Head of caudate nucleus (tissue), 42 donors: ENCODE measurements at places on chromosomes 6 and 20.

GRCh38 chr6:138787138-138787537 is 8.7 kb upstream of the ECT2L start:
- DNase-seq: no peak

GRCh38 chr20:45470937-45471336 is 1.4 kb downstream of the WFDC2 start:
- DNase-seq: peak; percentile 49

GRCh38 chr6:17914651-17915050 is 72.8 kb downstream of the KIF13A start:
- DNase-seq: no peak

DNA sequence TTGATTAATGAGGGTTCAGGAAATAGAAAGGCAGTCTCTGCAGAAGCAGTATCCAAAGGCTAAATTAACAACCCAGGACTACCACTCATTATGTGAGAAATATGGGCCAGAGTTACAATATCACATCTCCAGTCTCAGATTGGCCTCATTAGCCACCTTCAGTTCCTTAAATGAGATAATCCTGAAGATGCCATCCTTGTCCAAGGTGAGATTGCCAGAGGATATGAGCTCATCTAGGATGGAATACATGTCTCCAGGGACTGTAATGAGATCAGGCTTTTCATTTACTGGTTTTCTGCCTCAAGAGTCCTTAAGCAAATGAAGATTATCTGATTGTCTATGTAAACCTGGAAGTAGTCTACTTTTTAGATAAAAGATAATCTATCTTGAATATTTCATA is 196.3 kb downstream of the FUT9 start:
- DNase-seq: no peak

DNA sequence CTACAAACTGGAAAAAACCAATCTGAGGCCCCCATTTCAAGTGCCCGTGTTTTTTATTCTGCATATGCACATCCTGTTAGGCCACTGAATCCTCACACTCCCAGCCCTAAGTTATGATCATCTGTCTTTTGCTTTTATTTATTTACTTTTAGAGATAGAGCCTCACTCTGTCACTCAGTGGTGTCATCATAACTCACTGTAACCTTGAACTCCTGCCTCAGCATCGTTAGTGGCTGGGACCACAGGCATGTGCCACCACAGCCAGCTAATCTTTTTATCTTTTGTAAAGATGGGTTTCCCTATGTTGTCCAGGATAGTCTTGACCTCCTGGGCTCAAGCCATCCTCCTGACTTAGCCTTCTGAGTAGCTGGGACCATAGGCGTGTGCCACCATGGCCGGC is 29.6 kb upstream of the CLDN20 start:
- no peak for DNase-seq

- no peak for DNase-seq
These were observed 253.1 kb downstream of the SLC24A3 start for GRCh38 chr20:19465536-19465935.

DNA sequence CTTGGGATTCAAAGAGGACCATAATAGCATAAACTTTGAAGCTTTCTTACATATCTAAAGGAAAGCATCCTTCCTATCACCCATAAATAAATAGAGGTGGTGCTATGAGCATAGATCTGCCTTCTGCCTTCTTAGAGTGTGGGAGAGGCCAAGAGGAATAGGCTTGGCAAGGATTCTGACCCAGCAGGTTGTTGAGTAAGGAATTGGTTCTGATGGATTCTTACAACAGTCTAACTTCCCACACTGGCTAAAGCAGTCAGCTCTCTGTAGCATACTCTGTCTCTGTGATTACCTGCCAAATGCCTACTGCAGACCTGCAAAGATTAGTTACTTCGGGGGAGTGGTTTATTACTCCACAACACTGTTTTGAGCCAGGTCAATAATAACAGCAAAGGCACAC is 198.0 kb upstream of the RAB32 start:
- DNase-seq: no peak

GRCh38 chr6:14964556-14965270 is 281.2 kb upstream of the JARID2 start:
- no peak for DNase-seq

DNA sequence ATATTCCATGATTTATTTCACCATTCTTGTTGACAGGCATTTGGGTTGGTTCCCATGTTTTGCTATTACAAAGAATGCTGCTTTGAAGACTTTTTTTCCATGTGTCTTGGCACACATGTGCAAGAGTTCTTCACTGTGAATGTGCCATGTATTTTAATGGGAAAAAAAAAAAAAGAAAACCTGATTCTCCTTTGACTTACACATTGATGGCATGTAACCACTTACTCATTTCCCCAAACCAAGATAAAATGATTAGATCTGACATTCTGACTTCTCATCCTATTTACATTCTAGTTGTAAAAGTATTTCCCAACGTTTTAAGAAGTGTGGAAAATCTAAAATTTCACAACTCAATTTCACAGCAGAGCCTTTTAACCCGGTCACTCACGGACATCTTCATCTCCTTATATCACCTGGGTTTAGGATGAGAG is 4.4 kb downstream of the CAP2 start:
- DNase-seq: no peak

- no peak for DNase-seq
These were observed 274.7 kb downstream of the CDKAL1 start for GRCh38 chr6:20808924-20809323.

DNA sequence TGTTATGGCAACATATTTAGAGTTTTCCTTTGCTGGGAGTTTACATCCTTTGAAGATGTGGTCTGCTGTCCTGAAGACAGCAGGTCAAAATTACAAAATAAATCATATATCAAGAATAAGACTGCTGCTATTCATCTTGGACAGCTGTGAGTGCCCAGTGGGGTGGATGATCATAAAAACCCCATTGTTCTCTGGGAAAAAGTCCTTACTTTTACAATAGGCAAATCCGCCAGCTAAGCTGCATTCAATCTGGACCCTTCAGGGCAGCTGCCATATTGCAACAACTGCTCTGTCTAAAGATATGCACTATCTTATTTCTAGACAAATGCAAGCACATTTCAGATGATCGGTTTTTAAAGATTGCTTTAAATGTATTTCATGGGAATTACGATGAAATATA is 19.4 kb downstream of the CASS4 start:
- no peak for DNase-seq

DNA sequence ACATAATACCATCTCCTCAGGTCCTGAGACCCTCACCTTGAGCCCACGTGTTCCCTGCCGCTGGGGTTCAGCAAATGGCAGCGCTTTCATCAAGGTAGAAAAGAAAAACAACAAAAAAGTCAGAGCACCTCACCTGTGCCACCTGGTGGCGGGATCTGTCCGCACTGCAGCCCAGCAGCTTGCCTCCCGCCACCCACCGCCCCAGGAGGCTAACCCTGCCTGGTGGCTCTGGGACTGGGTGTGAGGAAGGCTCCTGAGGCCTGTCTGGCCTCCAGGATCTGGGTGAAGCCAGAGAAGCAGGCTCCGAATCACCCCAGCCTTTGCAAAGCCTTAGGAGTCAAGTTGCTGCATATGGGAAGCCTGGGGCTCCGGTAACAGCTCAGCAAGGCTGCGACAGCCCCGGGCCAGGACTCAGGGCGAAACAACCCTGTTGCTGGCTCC is 270.8 kb downstream of the BMP7 start:
- no peak for DNase-seq

GRCh38 chr6:41373919-41374617 is 38.7 kb downstream of the NCR2 start:
- DNase-seq: no peak

- no peak for DNase-seq
These were observed 1.8 kb upstream of the JPH2 start for GRCh38 chr20:44188752-44189151.

DNA sequence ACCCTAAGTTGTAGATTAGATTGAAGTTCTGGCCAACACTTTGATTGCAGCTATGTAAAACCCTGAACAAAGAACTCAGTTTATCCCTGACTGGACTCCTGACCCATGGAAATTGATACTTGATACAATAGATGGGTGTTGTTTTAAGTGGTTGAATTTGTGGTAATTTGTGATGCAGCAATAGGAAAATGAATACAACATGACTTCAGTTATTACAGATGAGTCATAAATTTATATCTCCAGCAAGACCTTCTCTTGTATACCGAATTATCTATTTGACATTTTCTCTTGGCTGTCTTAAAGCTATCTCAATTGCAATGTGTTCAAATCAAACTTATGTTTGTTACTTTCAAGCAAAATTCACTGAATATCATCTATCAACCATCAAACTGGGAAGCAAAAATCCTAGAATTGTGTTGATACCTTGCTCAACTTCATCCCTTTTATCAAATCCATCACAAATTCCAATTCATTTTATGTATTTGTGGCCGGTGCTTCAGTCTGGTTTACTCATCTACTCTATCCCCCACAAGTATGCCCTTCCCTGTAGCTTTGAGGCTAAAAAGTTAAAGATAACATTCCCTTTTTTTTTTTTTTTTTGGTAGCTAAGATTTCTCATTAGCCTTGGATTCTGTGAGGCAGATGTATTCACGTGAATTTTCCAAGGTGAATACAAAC is 129.4 kb upstream of the CENPW start:
- DNase-seq: no peak

DNA sequence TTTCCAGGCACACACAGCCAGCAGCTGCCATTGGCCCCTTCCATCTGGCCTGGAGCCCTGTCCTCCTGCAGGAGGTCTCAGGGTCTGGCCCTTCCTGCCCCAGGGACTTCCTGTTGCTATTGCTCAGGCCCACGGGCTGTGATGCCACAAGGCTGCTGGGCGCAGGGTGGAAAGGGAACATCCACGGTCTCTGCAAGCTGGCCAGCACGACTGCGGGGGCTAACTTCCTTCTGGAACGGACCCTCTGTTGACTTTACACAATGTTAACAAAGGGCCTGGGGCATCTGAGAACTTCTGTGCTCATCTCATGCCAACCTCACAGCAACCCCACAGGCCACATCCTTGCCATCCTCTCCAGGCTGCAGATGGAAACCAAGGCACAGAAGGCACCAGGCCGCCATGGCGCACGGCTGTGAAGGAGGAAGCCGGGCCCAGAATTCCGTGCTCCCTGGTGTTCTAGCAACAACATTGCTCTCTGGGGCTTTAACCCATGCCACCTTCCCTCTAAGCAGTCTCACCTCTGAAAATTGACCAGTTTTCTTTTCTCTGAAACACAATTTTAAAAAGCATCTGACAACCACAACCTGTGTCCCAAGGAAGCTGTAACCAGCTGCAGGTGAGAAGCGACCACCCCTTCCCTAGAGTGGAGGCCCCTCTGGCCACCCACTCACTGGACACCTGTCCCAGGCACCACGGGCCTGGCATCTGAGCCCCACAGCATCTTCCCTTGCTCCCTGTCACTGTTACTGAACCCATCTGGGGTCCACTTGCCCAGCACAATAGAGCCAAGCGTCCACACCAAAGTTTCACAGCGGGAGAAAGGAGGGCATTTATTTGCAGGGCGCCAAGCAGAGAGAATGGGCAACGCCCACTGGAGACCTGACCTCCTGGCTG is 261.3 kb downstream of the CDH4 start:
- DNase-seq: no peak

DNA sequence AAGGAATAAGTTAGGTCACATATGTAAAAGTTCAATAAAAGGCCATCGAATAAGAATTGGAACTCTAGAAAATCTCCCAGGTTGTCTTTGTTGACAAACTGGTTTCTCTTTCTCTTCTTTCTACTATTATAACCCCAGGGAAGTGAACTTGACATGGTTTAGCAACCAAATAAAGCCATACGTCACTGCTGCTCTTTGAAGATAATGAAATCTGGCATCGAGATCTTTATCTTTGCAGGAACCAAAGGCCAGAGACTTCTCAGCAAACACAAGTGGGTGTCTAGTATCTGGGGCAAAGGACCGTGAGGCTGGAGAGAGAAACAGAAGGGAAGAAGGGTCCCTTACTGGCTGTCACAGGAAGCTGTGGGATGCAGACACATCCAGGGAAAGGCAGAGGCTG is 286.7 kb upstream of the CDYL start:
- DNase-seq: no peak

DNA sequence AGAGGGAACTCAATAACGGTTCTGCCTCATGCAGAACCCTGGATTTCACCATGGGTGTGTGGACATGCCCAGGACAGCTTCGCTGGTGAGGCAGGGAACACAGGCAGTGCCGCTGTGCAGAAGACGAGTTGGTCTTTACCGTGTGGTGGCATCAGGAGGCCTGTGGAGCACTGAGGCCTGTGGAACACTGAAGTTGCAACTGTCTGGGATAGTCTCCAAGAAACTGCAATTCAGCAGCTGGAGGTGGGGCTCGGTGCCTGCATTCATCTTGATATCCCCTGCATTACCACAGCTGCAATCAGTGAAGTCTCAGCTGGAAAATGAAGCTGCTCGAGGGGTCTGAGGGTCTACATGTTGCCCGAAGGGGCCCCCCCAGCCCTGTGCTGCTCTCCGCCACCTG is 202.4 kb upstream of the CDH4 start:
- no peak for DNase-seq

DNA sequence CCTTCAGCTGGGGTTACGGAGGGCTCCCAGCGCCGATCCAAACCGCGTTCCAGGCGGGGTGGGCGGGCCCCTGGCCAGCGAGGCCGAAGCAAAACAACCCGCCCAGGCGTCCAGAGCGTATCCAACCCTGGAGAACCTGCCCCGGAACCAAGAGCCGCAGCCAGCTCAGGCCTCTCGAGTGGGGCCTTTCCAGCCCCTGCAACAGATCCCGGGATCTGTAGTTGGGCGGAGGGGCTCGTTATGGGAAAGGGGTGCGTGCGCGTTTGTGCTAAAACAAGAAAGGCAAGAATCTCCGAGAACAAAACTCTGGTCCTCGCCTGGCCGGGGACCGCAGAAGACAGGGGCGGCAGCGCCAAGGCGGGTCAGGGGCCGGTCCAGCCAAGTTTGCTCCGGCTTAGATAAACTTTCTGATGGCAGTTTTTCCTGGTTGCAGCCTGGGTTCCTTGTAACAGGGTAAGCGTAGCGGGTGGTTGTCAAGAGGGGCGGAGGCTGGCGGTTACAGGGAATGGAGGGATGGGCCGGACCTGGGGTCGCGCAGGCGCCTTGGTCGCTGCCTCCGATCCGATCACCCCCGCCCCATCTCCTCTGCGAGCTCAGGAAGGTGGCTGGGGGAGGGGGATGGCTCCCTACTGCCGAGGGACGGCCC is 448 bp upstream of the RIN2 start:
- DNase-seq: peak; percentile 79

GRCh38 chr6:79694156-79694555 is 63.0 kb downstream of the SH3BGRL2 start:
- no peak for DNase-seq
